ENCODE measurements at places on chromosomes 1 and 21.

DNA sequence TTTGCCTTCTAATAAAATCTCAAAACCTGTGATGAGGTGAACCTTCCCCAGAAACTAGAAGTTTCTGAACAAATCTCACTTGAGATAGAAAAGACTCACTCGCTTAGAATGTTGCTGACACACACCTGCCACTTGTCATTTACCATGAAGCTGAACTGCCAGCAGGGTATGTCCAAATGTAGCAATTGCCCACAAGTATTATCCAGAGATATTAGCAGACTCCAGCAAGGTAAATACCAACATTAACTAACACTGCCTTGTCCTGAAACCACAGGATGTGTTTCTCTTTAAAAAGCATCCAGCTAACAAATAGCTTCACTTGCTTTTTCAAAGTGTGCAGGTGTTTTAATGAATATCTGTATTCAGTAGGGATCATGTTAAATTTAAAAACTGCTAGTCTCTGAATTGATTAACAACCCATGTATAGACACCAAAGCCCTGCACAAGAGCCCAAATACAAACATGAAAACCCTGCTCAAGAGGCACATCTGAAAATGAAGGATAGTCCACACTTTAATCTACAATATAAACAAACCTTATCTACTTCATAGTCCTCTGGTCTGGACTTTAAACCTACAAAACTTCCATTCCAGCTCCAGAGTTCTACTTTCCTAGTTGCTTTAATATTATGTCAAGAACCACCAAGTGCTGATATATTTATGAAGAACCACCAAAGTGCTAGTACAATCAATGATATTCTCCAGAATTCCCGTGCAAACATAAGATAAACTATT is 19.3 kb downstream of the KRTAP8-1 start:
- DNase-seq = no peak

- DNase-seq = no peak
Measured at GRCh38 chr1:238628110-238628509, 737.4 kb upstream of the ZP4 start.

DNA sequence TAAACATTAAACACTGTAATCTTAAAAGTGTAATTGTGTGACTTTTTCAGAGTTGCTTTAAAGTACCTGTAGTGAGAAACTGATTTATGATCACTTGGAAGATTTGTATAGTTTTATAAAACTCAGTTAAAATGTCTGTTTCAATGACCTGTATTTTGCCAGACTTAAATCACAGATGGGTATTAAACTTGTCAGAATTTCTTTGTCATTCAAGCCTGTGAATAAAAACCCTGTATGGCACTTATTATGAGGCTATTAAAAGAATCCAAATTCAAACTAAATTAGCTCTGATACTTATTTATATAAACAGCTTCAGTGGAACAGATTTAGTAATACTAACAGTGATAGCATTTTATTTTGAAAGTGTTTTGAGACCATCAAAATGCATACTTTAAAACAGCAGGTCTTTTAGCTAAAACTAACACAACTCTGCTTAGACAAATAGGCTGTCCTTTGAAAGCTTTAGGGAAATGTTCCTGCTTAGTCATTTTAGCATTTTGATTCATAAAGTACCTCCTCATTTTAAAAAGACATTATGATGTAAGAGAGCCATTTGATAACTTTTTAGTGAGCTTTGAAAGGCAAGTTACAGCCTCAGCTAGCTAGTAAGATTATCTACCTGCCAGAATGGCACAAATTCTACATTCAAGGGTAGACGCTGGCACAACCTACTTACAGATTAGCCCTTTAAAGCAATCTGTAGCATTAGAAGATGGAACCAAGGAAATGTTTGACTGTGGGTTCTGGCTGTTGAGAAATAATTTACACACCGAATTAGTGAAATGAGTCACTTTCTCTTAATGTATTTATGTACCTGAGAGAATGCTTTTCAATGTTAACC is 9.4 kb downstream of the SOD1 start:
- DNase-seq = no peak

DNA sequence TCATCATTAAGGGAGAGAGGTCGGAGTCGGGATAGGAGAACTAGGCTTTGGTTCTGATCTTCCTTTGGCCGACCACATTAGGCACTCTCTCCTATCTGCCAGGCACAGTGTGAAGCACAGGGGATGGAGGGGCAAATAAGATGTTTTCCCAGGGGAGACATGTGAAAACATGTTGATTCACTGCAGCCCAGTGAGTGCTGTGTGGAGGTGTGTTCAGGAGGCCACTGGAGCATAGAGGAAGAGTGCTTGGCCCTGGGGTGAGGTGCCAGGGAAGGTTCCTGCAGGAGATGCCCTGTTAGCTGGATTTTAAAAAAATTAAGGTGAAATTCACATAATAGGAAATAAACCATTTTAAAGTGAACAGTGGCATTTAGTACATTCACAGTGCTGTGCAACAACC is 3.7 kb downstream of the VANGL2 start:
- no peak for DNase-seq

DNA sequence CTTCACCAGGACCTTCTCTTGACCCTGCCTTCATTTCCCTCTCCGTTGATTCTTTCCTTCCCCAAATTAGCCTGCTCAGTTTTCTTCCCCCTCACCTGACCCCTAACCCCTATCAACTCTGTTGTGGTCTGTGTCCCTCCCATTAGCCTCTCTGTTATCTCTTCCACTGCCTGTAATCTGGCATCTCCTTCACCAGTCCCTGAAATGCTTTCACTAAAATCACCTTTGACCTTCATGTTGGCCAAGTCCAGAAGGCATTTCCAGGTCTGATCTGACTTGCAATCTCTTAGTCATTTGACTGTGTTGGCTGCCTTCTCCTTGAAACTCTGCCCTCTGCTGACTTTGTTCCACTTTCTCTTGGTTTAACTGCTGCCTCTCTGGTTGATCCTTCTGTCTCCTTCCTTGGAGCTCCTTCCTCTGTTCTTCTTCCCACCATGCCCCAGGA is 28.2 kb downstream of the ATP8B2 start:
- no peak for DNase-seq

- no peak for DNase-seq
Measured at GRCh38 chr21:18157406-18157805, 87.2 kb upstream of the CHODL start.

DNA sequence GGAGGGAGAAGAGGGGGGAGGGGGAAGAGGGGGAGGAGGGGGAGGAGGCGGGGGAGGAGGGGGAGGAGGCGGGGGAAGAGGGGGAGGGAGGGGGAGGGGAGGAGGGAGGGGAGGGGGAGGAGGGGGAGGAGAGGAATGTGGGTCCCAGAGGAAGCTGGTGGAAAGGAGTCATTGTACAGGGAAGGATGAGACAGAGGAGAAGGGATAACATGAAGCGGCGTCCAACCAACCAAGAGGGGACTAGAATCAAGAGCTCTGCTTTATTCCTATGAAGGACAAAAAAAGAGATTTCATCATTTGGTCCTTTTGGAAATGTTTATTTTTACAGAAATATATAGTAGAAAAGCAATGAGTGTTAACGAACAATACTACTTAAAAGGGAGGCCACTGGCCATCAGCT is 24.5 kb downstream of the COA6 start:
- DNase-seq = no peak

GRCh38 chr1:162206749-162207635 is 137.5 kb downstream of the NOS1AP start:
- DNase-seq = no peak

DNA sequence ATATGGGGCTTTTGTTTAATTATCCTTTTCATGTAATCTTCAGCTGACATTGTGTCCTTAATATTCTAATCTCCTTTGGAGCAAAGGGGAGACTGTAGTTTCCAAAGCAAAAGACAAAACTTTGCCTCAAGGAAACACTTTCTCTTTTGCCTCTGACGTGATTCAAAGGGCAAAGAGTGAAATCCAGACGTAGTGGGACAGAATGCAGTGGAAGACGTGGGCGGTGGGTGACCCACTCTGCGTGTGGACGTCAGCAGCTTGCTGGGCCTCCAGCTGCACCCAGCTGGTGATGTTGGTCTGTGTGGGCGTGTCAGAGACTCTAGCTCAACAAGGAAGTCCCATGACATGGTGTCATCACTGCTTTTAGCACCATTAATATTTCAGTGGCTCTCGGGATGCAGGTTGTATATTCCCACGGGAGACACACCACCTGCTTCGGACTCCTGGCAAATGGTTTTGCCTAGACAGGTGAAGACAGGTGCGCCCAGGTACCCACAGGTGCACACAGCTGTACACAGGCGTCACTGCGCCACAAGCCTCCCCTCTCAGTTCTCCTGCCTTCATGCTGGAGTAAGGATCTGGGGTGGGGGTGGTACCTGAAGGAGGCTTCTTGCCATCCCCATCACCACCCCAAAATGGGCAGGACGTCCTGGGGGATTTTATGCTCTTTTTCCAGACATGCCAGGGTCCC is 292.1 kb upstream of the VAMP3 start:
- no peak for DNase-seq

- no peak for DNase-seq
Measured at GRCh38 chr1:27971674-27972073, 11.9 kb downstream of the XKR8 start.

GRCh38 chr1:50368179-50369007 is 54.9 kb downstream of the DMRTA2 start:
- no peak for DNase-seq

- DNase-seq = no peak
Measured at GRCh38 chr1:213457186-213457585, 406.1 kb downstream of the RPS6KC1 start.

DNA sequence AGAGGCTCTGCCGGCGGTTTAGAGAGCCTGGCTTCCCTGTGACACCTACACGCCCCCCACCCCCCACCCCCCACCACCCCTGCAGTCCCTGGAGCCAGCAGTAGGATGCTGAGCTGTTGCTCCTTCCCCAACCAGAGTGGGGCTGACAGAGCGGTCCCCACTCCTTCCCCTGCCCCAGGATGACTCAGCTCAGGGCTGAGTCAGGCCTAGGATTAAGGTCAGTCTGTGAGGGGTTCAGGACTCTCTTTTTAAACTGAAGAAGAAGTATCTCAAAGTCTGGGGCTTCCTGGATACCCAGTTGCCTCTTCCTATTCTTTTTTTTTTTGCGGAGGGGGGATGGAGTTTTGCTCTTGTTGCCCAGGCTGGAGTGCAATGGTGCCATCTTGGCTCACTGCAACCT is 19.1 kb downstream of the DMBX1 start:
- no peak for DNase-seq

DNA sequence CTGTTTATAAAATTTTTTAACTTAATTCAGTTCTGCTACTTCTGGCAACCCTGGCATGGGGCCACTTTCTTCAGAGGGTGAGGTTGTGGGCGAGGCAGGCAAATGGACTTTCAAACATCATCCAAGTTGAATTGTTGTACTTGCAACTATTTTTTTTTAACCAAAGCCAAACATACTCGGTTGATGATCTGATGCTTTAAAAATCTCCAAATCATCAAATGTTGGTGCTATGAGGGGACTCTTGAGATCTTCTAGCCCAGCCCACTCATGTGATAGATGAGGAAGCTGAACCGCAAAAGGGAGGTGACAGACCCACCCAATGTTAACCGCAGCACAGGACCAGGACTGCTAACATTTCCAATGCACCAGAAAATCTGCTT is 6.7 kb downstream of the SLC1A7 start:
- no peak for DNase-seq

GRCh38 chr1:193569983-193570269 is 383.5 kb upstream of the B3GALT2 start:
- no peak for DNase-seq

GRCh38 chr1:226788965-226789364 is 49.9 kb upstream of the ITPKB start:
- no peak for DNase-seq

Measured in amygdala (tissue), 56 donors.